Psoas muscle (tissue), 8 donors: ENCODE measurements at places on chromosomes 7 and 10. TPM values are rescaled to one million over a fixed set of nuclear protein-coding genes. Genes with fewer than 3 reads are reported as not detected.

GRCh38 chr7:45627691-45628456 lies 53.7 kb downstream of the ADCY1 start:
- DNase-seq: no peak

GRCh38 chr10:103745341-103746247 lies 109.8 kb downstream of the SH3PXD2A start:
- peak; percentile 56 for DNase-seq

Gene EIF5AL1
- 0.27 TPM for total RNA-seq

DNA sequence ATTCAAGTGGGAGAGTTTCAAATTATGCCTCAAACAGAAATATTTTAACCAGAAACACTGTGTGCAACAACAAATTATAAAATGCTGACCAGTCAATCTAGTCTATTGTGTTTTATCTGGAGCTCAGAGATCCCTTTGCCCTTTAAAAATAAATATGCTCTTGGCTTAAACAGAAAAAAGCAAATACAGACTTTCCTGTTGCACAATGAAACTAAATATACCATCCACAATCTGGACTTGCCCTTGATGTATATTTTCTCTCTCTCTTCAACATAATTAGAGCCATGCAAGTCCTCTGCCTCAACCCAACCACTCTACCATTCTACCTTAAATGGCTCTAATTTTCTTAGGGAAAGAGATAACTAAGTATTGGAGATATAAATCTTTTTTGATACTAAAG lies 34.9 kb downstream of the ASAH2 start:
- no peak for DNase-seq

DNA sequence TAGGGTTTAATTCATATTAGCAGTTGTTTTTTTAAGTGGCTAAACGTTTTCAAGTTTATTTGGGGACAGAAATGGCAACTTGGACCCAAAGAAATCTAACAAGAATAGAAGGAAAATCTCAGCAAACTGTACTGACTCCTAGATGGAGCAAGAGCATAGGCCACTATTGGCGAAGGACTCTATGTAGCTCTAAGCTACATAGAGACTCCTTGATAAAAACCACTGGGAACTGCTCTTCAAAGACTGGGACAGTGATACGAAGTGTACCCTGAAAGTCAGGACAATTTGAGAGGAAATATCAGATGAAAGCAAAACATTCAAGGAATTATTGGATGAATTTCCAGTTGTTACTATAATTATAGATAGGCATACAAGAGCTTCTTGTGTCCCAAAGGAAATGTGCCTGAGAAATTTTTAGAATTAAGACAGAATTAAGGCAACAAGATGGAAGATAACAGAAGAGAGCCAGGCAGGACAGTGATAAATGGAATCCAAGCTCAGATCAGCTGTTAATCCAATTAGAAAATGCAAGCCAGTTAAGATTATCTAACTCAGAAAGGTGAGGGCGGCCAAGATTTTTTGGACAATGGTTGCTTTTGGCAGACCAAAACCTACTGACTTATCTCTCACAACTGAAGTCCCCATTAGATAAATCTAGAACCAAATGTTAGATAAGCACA lies 103.7 kb upstream of the IFRD1 start:
- DNase-seq: no peak

DNA sequence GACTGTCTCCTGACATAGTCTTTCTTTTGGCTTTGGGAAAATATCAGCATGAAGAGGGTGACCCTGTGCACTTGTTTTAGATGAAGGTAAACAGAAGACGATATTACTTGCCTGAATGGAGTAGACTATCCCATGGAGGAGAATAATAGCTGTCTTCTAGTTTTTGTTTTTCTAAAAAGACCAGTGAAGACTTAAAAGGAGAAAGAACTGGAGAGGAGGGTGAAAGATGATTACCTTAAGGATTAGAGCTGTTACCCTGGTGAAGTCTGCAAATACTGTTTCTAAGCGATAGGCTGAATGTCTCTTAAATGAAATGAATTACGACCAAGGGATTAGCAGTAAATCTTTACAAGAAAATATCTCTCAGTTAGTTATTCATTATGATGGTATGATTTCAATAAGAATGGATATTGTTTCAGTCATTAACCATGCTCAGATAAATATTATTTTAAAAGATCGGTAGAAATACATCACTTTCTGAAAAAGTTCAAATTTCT lies 255.6 kb upstream of the FERD3L start:
- no peak for DNase-seq

Gene MNX1
- total RNA-seq: not detected

- no peak for DNase-seq
These were observed 46.6 kb upstream of the AQP1 start for GRCh38 chr7:30865076-30865475.

- no peak for DNase-seq
These were observed 46.1 kb upstream of the CACUL1 start for GRCh38 chr10:118800920-118801319.
